T-helper 9 cell (primary cell): ENCODE measurements at places on chromosomes 7 and 10.

DNA sequence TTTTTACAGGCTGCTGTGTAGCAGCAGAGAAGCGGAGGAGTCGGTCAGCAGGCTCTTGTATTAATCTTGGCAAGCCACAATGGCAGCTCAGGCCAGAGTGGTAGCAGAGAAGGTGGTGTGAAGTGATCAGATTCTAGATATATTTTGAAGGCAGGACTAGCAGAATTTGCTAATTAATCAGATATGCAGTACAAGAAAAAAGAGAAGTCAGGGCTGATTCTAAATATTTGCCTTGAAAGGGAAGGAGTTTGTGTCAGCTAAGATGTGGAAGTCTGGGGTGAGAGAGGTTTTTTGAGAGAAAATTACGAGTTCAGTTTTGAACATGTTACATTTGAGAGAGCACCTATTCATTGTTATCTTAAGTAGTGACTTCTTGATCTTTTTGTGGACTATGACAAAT lies 176.3 kb downstream of the WNT2 start:
- no peak for DNase-seq

DNA sequence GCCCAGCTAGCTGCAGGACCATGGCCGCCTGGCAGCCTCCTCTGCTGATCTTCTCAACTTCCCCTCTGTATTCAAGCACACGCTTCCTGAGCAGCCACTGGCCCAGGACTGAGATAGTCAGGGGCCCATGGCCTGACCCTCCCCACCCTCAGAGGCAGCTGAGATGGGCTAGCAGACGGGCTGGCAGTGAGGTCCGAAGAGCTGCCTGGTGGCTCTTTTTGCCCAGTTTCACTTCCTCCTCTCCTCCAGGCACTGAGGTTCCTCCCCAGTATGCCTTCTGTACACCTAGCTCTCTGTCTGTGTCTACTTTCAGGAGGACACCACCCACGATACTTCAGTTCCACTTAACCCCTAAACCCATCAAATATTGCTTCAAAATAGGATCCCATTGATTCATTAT lies 395.6 kb downstream of the TNS3 start:
- DNase-seq: no peak

DNA sequence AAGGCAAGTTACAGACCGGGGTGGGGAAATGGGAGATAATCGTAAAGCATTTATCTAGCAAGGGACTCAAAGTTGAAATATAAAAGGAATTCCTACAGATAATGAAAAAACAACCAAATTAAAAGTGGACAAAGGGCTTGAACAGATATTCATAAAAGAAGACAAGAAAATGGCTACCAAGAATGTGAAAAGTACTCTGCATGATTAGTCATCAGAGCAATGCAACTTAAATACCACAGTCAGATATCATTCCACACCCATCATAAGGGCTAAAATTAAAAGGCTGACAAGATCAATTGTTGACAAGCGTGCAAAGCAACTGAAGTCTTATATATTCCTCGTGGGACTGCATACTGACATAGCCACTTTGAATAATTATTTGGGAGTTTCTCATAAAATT lies 124.6 kb upstream of the RSU1 start:
- no peak for DNase-seq

GRCh38 chr7:129110258-129110981 lies 34.1 kb upstream of the TSPAN33 start:
- no peak for DNase-seq
